Stimulated activated CD4-positive, alpha-beta T cell treated with anti-CD3 and anti-CD28 coated beads, Interleukin-2, amount 100 ng/mL, for 48 hours (primary cell): ENCODE measurements at places on chromosomes 7 and 10.
A peak's percentile ranks its signal among the peaks of the same experiment; 100 is the strongest.

DNA sequence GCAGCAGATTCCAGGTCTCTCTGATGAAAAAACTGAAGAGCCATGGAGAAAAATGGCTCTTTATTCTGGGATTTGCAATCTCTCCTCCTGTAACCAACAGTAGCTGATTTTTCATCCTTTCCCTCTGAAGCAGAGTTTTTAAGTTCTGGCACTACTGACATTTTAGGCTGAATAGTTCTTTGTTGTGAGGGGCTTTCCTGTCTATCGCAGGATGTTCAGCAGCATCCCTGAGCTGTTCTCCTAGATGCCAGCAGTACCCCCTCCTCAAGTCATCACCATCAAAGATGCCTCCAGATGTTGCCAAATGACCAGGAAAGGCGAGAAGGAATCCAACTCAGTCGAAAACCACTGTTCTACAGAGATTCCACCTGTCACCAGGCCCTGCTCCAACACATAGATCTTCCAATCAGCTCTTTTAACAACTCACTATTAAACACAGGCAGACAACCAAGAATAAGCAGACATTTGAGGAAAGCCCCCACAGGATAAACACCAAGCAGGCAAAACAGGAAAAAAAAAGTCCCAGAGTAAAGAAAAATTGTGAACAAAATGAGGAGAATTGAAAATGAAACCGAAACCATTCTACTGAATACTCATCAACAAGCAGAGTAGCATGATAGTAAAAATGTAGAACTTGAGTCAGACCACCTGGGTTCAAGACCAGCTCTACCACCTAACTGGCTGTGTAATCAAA, 124.8 kb downstream of the MPP7 start:
- no peak for DNase-seq

- DNase-seq: no peak
These were observed 45.6 kb downstream of the FOXL3 start for GRCh38 chr7:335358-336148.

DNA sequence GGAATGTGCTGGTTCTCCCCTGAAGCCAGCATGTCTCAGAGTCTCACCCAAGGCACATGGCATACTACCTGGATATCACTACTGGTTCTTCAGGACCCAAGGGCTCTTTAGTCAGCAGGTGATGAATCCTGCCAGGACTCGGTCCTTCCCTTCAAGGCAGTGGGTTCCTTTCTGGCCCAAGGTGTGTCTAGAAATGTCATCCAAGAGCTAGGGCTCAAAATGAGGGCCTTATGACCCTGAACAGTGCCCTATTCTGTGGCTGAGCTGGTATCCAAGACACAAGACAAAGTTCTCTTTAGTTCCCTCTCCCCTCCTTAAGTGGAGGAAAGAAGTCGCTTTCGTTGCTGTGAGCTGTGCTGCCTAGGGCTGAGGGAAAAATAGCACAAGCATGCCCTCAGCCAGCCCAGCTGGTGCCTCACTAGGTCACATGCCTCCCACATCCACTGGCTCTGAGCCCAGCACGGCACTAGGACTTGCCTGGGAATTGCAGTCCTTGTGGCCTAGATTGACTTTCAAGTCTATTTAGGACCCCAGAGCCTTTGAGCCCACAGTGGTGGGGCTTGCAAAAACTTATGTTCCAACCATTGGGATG, 106.0 kb downstream of the BMS1 start:
- no peak for DNase-seq

DNA sequence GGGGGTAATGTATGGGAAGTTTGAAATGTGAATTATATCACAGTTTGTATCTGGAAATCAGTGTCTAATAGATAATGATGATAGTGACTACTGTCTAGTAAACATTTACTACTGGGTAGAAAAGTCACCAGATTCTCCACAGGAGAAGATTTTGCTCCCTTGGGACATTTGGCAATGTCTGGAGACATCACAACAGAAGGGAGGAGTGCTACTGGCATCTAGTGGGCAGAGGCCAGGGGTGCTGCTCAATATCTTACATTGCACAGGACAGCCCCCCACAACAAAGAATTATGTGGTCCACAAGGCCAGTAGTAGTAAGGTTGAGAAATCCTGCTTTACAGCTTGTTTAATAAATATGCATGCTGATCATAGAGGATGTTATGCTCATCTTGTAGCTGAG, 92.3 kb upstream of the PRPS1L1 start:
- DNase-seq: no peak

GRCh38 chr10:31005895-31006294, 25.8 kb downstream of the ZNF438 start:
- no peak for DNase-seq

GRCh38 chr10:70293169-70293843, 9.5 kb upstream of the NPFFR1 start:
- no peak for DNase-seq

GRCh38 chr7:74544706-74545469, 91.2 kb downstream of the GTF2IRD1 start:
- peak; percentile 23 for DNase-seq

- DNase-seq: no peak
These were observed 24.0 kb downstream of the HABP2 start for GRCh38 chr10:113576852-113577251.

DNA sequence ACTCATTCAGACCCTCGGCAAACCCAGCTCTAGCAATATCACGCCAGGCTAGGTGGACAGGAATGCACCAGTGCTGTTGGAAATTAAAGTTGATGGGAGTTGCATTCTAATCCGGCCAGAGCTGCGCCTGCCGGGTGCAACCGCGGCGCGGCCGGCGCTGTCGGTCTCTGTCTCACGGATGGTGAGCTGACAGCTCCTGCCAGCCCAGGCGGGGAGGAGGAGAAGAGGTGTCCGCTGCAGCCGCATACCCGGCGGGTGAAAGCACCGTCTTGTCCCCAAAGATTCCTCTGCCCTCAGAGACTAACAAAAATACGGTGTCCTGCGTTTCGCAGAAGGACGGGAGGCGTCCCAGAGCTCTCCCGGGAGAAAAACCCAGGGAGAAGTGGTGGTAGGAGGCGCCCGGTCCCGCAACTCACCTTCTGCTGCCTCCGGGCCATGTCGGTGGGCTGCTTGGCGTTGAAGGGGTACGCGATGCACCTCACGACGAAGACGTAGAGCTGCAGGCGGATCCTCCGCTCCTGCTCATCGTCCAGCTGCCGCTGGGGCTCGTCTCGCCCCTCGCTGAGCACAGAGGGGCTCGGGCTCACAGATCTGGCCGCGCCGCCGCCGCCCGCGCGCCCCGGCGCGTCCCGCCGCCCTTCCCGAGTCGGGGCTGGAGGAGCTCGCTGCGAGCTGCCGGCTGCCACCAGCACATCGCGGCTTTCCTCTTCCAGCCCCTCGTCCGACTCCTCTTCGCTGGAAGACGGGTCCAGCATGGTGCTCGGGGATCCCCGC, 490 bp downstream of the CADPS2 start:
- DNase-seq: no peak

DNA sequence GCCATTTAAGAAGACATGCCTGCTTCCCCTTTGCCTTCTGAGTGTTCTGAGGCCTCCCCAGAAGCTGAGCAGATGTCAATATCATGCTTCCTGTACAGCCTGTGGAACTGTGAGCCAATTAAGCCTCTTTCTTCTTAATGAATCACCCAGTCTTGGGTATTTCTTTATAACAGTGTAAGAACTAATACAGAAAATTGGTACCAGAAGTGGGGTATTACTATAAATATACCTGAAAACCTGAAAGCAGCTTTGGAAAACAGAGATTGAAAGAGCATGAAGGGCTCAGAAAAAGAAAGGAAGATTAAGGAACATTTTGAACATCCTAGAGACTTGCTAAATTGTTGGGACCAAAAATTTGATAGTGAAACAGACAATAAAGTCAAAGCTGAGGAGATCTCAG, 12.0 kb upstream of the RNF32 start:
- DNase-seq: no peak

- no peak for DNase-seq
These were observed 51.7 kb upstream of the CAMK2B start for GRCh38 chr7:44377134-44377463.

DNA sequence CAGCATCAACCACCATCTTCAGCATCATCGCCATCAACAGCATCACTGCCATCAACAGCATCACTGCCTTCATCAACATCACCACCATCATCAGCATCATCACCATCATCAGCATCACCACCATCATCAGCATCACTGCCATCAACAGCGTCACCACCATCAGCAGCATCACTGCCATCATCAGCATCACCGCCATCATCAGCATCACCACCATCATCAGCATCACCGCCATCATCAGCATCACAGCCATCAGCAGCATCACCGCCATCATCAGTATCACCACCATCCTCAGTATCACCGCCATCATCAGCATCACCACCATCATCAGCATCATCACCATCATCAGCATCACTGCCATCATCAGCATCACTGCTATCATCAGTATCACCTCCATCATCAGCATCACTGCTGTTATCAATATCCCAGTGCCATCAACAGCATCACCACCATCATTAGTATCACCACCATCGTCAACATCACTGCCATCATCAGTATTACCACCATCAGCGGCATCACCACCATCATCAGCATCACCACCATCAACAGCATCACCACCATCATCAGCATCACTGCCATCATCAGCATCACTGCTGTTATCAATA, 115.2 kb downstream of the RGS10 start:
- DNase-seq: no peak

- DNase-seq: no peak
These were observed 78.0 kb downstream of the CYP51A1 start for GRCh38 chr7:92056286-92056685.

DNA sequence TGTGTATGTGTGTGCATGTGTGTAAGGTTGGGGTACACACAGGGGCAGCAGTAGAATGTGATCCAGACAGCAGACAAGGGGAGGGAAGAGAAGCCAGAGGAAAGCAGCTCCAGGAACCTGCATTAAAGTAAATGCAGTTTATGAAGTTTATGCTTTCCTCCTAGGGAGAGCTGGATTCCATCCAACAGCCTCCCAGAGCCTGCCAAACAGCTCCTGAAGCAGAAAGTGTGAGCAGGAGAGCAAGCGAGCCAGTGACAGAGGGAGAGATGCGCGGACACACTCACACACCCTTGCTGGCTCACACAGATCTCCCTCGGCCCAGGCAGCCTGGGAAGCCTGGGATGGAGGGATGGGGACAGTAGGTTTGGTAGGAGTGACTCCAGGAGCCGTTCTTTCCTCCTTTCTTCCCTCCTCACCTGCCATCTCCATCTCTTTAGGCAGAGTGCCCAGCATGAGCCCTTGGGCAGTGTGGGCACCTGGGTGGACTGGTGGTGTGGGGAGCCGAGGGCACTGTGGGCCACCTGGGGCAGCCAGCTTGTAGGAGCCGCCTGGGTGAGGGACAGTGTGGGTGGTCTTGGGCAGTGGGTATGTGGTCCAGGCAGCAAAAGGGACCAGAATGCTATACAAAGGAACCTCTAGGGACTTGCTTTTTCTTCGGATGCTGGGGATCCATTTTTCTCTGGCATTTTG, 46.1 kb downstream of the PAX2 start:
- DNase-seq: no peak

GRCh38 chr7:158018098-158018762, 569.4 kb downstream of the PTPRN2 start:
- DNase-seq: no peak

DNA sequence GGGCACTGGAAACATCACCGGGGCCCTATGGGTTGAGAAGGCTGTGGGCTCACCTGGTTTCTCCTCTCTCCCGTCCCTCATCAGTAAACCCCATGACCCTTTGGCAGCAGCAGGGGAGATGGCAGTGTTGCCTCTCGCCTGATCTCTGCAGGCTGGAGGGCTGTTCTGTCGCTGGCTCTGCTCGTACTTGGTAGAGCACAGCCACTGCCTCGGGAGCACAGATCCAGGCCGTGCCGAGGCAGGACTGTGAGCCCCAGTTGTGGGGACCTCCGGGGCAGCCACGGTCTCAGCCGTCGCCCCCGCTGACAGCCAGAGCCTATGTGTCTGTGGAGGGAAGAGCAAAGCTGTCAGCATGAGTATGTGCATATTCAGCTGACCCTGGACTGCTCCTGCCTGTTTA, 94.9 kb downstream of the PTPRE start:
- DNase-seq: no peak
